Kidney (tissue), 22 donors: ENCODE measurements at places on chromosomes 6 and 20. TPM values are rescaled to one million over a fixed set of nuclear protein-coding genes. Genes with fewer than 3 reads are reported as not detected.

- no peak overlapping the region for H3K4me3 ChIP-seq
- H3K27me3 ChIP-seq, result no peaks in the 10 kb centered on the region
- no peaks in the 10 kb centered on the region for H3K36me3 ChIP-seq
- no peaks in the 10 kb centered on the region for H3K4me1 ChIP-seq
- no peak overlapping the region for H3K27ac ChIP-seq
Measured at GRCh38 chr6:9178071-9178470, 742.7 kb upstream of the SLC35B3 start.

GRCh38 chr6:137115658-137116057, 57.8 kb downstream of the IL22RA2 start:
- DNase-seq, result no peak
- no peaks in the 10 kb centered on the region for H3K36me3 ChIP-seq
- no peaks in the 10 kb centered on the region for H3K27me3 ChIP-seq
- no peak overlapping the region for H3K27ac ChIP-seq
- H3K4me3 ChIP-seq, result no peak overlapping the region

The MYBL2 gene
- 1.3 TPM for total RNA-seq

DNA sequence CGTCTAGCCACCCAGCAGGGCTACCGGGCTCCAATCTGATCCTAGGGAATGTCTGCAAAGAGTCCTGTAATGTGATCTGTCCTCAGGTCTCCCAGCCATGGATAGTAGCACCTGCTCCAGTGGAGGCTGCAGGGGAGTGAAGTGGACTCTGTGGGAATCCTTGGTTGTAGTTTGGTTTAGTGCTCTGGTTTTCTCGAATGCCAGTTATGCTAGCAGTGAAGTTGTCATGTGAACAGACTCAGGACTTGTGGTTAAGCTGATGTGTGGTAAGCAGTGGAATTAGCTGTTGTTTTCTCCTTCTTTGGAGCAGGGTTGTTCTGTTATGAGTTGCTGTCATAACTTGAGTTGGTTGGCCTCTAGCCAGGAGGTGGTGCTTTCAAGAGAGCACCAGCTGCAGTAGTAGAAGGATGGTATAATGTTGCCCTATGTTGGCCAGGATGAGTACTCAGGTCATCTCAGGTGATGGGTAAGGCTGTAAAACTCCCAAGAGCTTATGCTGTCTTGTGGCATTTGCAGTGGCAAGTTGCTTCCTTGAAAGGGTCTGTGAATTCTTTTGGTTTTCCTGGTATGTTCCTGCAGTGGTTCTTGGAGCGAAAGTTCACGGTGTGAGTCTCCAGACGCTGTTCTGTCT, 390.2 kb downstream of the UTRN start:
- H3K27ac ChIP-seq, result no peak overlapping the region
- no peak overlapping the region for H3K4me3 ChIP-seq
- H3K27me3 ChIP-seq, result no peaks in the 10 kb centered on the region
- DNase-seq, result no peak
- H3K36me3 ChIP-seq, result no peaks in the 10 kb centered on the region

The PXDC1 gene
- 28.9 TPM for total RNA-seq
